ENCODE measurements at places on chromosomes 1 and 21.

DNA sequence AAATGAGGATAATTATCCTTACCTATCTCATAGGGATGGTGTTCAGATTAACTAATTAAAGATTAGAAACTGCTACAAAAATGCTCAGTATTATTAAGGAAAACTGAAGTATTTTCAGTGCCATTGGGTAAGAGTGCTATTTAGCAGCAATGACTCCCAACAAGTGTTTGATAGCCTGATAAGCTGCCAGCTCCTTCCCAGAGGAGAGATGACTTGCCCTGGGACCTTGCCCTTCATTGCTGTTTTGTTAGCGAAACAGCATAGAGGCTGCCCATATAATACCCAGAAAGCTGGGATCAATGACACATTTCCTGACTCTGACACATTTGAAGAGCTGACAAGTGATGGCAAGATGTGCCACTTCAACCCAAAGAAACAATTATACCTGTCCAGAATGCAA, 592.2 kb downstream of the ADGRL2 start:
- H3K27me3 ChIP-seq: no peaks in the 10 kb centered on the region
- H3K36me3 ChIP-seq: no peaks in the 10 kb centered on the region
- no peak overlapping the region for H3K27ac ChIP-seq
- H3K4me1 ChIP-seq: no peaks in the 10 kb centered on the region

DNA sequence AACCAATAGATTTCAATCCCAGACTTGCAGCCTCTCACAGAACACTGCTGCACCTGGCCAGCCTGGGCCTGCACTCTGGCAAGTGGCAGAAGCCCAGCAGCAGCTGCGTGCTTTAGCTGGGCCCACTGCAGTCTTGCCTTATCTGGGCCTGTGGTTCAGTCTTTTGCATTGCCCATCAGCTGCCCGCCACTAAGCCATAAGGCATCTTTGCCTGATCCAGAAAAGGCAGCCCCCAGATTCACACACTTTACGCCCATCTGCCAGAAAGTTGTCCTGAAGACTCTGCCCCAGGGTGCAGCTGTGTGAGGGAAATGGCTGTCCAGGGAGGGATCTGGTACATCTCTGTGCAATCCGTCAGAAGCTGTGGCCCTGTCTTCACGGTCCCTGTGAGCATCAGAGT, 217.0 kb downstream of the DNAH14 start:
- DNase-seq: peak; percentile 26
- H3K36me3 ChIP-seq: no peaks in the 10 kb centered on the region

- no peaks in the 10 kb centered on the region for H3K27me3 ChIP-seq
- H3K4me1 ChIP-seq: no peaks in the 10 kb centered on the region
- no peaks in the 10 kb centered on the region for H3K36me3 ChIP-seq
- H3K27ac ChIP-seq: peak overlapping the region; percentile 72
- no peak for DNase-seq
These were observed 56.5 kb downstream of the CD46 start for GRCh38 chr1:207808322-207808705.

DNA sequence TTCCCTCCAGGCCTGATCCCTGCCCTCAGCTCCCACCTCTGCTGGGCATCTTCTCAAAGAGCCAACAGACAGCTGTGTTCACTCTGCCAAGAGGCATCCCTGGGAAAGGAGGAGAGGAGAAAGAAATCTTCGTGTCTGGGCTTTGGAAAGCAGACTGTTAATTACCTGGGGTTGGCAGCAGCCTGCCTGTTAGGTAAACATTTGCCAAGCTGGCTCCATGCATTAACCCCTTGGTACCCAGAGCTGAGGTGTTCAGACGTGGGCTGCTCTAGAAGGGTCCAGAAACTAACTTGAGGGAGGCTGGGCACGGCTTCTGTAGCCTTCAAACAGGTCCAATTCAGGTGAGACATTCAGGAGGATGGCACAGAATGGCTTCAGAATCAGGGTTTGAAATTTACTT, 8.7 kb upstream of the EXTL1 start:
- no peaks in the 10 kb centered on the region for H3K36me3 ChIP-seq
- H3K27me3 ChIP-seq: no peaks in the 10 kb centered on the region
- no peak overlapping the region for H3K4me3 ChIP-seq
- no peak overlapping the region for H3K27ac ChIP-seq
- DNase-seq: no peak
- no peaks in the 10 kb centered on the region for H3K4me1 ChIP-seq

- H3K4me3 ChIP-seq: no peak overlapping the region
- DNase-seq: no peak
- H3K27ac ChIP-seq: no peak overlapping the region
- H3K27me3 ChIP-seq: no peaks in the 10 kb centered on the region
These were observed 68.4 kb downstream of the EPHB2 start for GRCh38 chr1:22778862-22779520.

- no peaks in the 10 kb centered on the region for H3K27me3 ChIP-seq
- no peak for DNase-seq
- H3K4me1 ChIP-seq: no peaks in the 10 kb centered on the region
- H3K27ac ChIP-seq: no peak overlapping the region
These were observed 1.0 kb downstream of the NCDN start for GRCh38 chr1:35558374-35559316.

GRCh38 chr1:73644198-73644597, 553.8 kb downstream of the LRRIQ3 start:
- H3K27me3 ChIP-seq: no peaks in the 10 kb centered on the region
- no peaks in the 10 kb centered on the region for H3K4me1 ChIP-seq
- no peaks in the 10 kb centered on the region for H3K36me3 ChIP-seq
- no peak for DNase-seq
- H3K4me3 ChIP-seq: no peak overlapping the region
- H3K27ac ChIP-seq: no peak overlapping the region

DNA sequence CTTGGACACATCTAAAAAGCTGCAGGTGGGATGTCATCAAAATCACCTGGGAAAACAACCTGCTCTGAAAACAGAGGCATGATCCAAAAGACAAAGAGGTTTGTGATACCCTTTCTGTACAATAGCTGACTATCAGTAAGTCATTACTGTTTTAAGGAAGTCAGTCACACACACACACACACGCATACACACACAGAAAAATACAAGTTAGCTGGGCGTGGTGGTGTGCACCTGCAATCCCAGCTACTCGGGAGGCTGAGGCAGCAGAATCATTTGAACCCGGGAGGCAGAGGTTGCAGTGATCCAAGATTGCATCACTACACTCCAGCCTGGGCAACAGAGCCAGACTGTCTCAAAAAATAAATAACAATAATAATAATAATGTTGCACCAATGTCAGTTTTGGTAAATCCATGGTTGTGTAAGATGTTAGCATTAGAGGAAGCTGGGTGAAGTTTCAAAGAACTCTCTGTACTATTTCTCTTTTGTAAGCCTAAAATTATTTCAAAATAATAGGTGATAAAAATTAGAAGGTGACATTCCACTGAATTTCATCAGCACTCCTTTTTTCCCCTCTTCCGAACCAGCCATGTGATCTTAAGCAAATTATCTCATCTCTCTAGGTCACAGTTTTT, 9.9 kb upstream of the HLCS start:
- no peaks in the 10 kb centered on the region for H3K27me3 ChIP-seq
- H3K4me3 ChIP-seq: no peak overlapping the region
- no peak for DNase-seq
- H3K27ac ChIP-seq: no peak overlapping the region
- no peaks in the 10 kb centered on the region for H3K36me3 ChIP-seq

GRCh38 chr1:88685259-88685620, 1.2 kb downstream of the PKN2 start:
- no peaks in the 10 kb centered on the region for H3K36me3 ChIP-seq
- no peaks in the 10 kb centered on the region for H3K4me1 ChIP-seq
- peak overlapping the region; percentile 68 for H3K4me3 ChIP-seq
- DNase-seq: no peak

- no peaks in the 10 kb centered on the region for H3K4me1 ChIP-seq
- no peak for DNase-seq
- no peak overlapping the region for H3K27ac ChIP-seq
- H3K36me3 ChIP-seq: no peaks in the 10 kb centered on the region
These were observed 378.2 kb upstream of the PBX1 start for GRCh38 chr1:164180824-164181223.

DNA sequence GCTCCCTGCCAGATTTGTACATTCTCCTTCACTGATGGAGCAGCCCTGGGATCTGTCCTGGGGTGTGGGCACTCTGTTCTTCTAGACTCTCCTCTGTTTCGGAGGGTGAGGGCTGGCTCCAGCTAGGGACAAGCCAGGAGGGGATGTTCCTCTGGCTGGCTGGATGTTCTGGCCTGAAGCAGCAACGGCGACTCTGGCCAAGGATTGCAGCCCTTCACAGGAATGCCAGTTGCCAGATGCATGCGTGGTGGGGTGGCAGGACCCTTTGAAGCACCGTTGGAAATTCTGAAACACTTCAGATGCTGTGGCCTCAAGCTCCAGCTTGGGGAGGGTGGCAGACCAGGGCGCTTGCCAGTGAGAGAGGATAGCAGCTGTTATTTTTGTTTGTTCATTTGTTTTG, 210.9 kb downstream of the TRABD2B start:
- H3K4me3 ChIP-seq: no peak overlapping the region
- no peaks in the 10 kb centered on the region for H3K4me1 ChIP-seq
- peak overlapping the region; percentile 73 for H3K27ac ChIP-seq
- H3K36me3 ChIP-seq: no peaks in the 10 kb centered on the region
- no peak for DNase-seq

DNA sequence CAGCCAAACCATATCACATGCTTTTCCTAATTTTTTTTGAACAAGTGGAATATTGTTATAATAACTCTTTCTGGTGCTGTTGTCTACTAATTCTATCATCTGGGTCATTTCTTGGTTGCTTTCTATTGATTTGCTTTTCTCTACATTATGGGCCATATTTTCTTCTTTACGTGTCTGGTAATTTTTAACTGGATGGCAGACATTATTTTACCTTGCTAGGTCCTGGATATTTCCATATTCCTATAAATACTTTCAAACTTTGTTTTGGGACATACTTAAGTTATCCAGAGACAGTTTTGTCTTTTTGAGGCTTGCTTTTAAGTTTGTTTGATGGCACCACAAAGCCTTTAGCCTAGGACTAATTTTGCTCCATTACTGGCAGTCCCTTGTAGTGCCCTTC, 11.3 kb downstream of the HS2ST1 start:
- no peak overlapping the region for H3K4me3 ChIP-seq
- H3K4me1 ChIP-seq: no peaks in the 10 kb centered on the region
- H3K27ac ChIP-seq: no peak overlapping the region

- H3K4me3 ChIP-seq: no peak overlapping the region
- no peak overlapping the region for H3K27ac ChIP-seq
- H3K4me1 ChIP-seq: no peaks in the 10 kb centered on the region
- H3K27me3 ChIP-seq: no peaks in the 10 kb centered on the region
These were observed 52.2 kb upstream of the L1TD1 start for GRCh38 chr1:62142496-62142895.

- H3K4me1 ChIP-seq: peaks cover 2% of the 10 kb centered on the region
- H3K27me3 ChIP-seq: no peaks in the 10 kb centered on the region
- DNase-seq: no peak
These were observed 107.0 kb downstream of the PTPN14 start for GRCh38 chr1:214444182-214444939.

- H3K36me3 ChIP-seq: no peaks in the 10 kb centered on the region
- H3K4me3 ChIP-seq: no peak overlapping the region
- DNase-seq: no peak
- H3K27me3 ChIP-seq: no peaks in the 10 kb centered on the region
- peaks cover 3% of the 10 kb centered on the region for H3K4me1 ChIP-seq
These were observed 116.8 kb upstream of the GORAB start for GRCh38 chr1:170414989-170415709.

DNA sequence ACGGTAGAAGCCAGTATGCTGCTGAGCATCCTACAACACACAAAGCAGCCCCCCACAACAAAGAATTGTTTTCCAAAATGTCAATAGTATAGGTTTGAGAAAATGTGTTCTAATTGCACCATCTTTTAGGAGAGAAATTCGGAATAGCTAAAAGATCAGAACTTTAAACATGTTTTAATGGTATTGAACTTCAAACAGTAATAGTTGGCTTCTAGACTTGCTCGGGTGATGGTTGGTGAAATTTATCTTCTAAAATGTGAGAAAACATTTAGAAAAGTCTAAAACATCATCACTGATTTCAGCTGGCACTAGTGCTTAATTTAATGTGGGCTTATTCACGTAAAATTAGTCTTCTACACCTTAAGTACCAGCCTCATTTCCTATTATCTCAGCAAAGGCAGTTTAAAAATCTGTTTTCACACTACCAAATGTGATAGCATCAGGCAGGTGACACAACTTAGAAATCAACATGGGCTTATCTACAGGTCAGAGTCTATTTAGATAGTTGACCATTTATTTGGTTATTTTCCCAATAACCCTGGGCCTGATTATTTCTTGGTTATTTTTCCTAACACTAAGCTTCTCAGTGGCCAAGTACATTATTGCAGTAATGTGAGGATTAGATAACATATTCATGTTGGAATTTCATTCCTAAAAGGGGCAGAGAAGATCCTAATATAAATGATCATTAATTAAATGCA, 399.3 kb upstream of the PKN2 start:
- H3K4me1 ChIP-seq: no peaks in the 10 kb centered on the region
- no peaks in the 10 kb centered on the region for H3K36me3 ChIP-seq
- H3K27ac ChIP-seq: no peak overlapping the region
- H3K4me3 ChIP-seq: no peak overlapping the region

GRCh38 chr1:230823426-230823825, 44.9 kb downstream of the C1orf198 start:
- no peak for DNase-seq
- no peaks in the 10 kb centered on the region for H3K36me3 ChIP-seq
- H3K4me3 ChIP-seq: no peak overlapping the region
- H3K4me1 ChIP-seq: no peaks in the 10 kb centered on the region

GRCh38 chr1:175822580-175822979, 79.2 kb upstream of the TNR start:
- no peaks in the 10 kb centered on the region for H3K27me3 ChIP-seq
- H3K4me3 ChIP-seq: no peak overlapping the region
- DNase-seq: no peak
- no peaks in the 10 kb centered on the region for H3K36me3 ChIP-seq
- H3K4me1 ChIP-seq: peaks cover 3% of the 10 kb centered on the region
- no peak overlapping the region for H3K27ac ChIP-seq

GRCh38 chr1:118042501-118042900, 113.0 kb downstream of the WDR3 start:
- H3K4me1 ChIP-seq: no peaks in the 10 kb centered on the region
- H3K36me3 ChIP-seq: no peaks in the 10 kb centered on the region
- H3K27me3 ChIP-seq: no peaks in the 10 kb centered on the region
- H3K4me3 ChIP-seq: no peak overlapping the region
- no peak overlapping the region for H3K27ac ChIP-seq

- H3K4me3 ChIP-seq: no peak overlapping the region
- H3K4me1 ChIP-seq: no peaks in the 10 kb centered on the region
- H3K27me3 ChIP-seq: no peaks in the 10 kb centered on the region
These were observed 53.4 kb downstream of the PLXNA2 start for GRCh38 chr1:208190784-208191183.

DNA sequence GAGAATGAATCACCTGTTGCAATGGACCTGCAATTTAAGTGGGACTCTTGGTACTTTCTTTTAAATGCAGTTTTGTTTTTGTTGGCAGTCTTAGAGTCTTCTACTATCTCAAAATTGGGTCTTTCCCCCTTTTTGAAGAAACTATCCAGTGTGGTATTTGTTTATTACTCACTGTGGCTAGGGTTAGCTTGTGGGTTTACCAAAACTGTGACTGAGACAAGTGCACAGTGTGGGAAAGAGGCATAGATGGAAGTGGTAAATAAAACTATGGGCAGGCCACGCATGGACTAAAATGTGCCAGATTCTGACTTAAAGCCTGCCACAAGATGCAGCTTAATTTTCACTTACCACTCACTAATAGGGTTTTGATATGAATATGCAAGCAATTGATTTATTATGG, 1441.7 kb downstream of the PLA2G4A start:
- no peaks in the 10 kb centered on the region for H3K27me3 ChIP-seq
- H3K4me1 ChIP-seq: no peaks in the 10 kb centered on the region
- H3K4me3 ChIP-seq: no peak overlapping the region
- no peak overlapping the region for H3K27ac ChIP-seq
- no peaks in the 10 kb centered on the region for H3K36me3 ChIP-seq

- DNase-seq: no peak
- H3K27me3 ChIP-seq: no peaks in the 10 kb centered on the region
- H3K4me3 ChIP-seq: no peak overlapping the region
- H3K36me3 ChIP-seq: no peaks in the 10 kb centered on the region
- no peak overlapping the region for H3K27ac ChIP-seq
These were observed 19.2 kb upstream of the RSPO1 start for GRCh38 chr1:37653906-37654305.
